ENCODE measurements at places on chromosomes 13 and 19.

- DNase-seq = no peak
These were observed 42.6 kb downstream of the RFC3 start for GRCh38 chr13:33860526-33860925.

DNA sequence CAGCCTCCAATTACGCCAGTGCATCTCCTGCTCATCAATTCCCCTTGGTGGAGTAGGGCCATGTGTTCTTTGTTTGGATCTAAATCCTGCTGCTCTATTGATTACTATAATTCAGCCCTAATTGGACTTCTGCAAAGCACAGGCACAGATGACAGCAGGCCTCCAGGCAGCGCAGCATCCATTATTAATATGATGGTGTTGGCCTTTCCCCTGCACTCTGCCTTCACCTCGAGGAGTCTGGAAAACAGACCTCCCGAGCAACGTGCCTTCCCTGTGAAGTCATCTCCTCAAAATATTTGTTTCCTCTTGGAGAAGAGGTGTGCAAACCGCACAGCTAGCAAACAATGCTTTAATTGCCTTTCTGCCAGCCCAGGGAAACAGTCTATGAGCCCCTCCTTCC is 92.5 kb downstream of the UQCRFS1 start:
- DNase-seq = no peak

DNA sequence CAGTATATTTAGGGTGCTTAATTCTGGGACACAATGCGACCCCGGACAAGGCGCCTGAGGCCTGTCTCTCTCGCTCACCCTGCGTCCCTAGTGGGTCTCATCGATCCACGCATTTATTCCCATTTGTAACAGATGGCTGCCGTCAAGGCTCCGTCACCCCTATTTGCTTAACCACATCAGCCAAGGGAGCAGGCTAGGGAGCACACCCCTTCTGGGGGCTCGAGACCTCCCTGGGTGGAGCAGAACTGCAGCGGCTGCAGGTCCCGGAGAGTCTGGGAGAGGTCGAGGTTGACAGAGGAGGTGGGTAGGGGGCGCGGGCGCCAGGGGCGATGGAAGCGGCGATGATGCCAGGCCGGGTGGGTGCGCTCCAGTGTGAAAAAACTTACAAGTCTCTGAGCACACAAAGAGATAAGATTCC is 507 bp downstream of the ALG5 start:
- DNase-seq = no peak

DNA sequence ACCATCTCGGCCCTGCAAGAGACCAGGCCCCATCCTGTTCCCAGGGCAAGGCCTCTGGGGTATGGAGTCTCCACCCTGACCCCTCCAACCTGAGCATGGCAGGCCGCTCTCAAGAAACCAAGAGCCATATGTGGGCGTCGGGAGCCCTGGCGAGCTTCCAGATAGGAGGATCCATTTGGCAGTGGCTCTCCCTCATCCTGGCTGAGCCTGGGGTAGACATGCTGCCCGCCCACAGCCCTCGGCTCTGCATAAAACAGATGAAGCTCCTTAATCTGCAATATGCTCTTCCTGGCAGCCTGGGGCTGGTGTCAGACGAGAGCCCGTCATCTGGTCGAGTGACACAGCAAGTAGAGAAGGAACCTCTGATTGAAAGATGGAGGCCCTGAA is 6.1 kb downstream of the ATP13A1 start:
- no peak for DNase-seq

- DNase-seq = no peak
These were observed 1252.8 kb downstream of the EFNB2 start for GRCh38 chr13:105282406-105283285.

DNA sequence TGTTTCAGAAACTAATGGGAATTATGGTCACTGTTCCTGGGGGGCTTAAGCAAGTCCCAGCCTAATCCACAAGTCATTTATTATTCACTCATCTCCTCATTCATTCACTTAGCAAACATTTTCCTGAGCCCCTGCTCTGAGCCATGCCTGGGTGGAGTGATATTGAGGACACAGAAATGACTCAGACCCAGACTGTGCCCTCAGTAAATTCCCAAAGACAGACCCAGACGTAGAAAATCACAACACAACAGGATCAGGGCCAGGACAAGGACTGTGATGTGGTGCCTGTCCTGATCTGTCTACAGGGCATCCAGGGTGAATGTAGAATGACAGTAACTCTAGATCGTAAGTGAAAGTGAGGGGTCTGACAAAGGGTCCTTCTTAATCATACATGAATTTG is 7.0 kb upstream of the SPACA6 start:
- DNase-seq = no peak

- DNase-seq = no peak
These were observed 665.7 kb upstream of the GPC6 start for GRCh38 chr13:92560883-92561282.
